Right cardiac atrium (tissue), 5 donors: ENCODE measurements at places on chromosomes 13 and 19. TPM values are rescaled to one million over a fixed set of nuclear protein-coding genes. Genes with fewer than 3 reads are reported as not detected.
A peak's percentile ranks its signal among the peaks of the same experiment; 100 is the strongest.

GRCh38 chr19:45515081-45515624 is 7.9 kb downstream of the VASP start:
- DNase-seq = peak; percentile 56

DNA sequence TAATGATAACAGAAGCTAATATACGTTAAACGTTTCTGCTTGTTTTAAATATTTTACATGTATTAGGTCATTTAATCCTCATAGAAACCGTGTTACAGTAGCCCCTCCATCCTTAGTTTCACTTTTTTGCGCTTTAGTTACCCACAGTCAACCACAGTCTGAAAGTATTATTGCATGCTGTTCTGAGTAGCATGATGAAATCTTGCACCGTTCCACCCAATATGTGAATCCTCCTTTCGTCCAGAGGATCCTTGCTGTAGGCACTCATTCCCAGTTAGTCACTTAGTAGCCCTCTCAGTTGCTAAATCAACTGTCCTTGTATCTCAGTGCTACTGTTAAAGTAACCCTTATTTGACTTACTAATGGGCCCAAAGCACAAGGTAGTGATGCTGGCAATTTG is 257.8 kb downstream of the ENOX1 start:
- no peak for DNase-seq

DNA sequence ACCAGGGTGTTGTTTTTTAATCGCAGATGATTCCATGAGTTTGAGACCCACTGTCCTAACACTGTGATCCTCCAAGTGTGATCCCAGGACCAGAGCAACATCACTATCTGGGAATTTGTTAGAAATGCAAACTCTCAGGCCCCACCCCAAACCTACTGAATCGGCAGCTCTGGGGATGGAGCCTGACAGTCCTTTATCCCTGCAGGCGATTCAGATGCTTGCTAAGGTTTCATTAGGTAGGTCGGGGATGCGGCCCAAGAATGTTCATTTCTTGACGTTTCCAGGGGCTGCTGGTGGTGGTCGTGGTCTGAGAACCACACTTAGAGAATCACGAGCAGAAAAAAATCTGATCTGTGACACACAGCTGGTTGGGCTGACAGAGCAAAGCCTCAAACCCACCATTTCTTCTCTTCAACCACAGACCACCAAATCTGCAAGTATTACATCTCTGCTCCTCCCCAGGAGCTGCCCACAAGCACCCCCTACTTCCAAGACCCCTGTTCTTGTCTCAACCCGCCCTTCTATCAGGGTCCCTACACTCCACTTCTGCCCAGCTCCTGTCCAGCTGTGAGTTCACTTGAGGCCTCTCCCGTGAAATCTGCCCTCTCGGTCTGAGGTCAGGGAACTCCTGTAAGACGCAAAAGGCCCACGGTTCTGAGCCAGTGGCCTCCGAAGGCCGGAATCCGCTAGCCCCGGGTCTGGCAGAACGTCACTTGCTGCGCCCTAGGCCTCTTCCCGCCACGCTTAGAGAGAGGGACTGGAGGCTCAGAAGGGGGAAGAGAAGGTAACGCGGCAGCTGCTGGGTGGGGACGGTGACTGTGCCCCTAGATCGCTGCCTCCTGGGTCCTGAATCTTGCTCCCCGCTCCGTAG is 1.1 kb upstream of the FARP1 start:
- no peak for DNase-seq

GRCh38 chr19:12886651-12886968 is 391 bp downstream of the KLF1 start:
- no peak for DNase-seq

Gene GFY
- total RNA-seq = not detected

DNA sequence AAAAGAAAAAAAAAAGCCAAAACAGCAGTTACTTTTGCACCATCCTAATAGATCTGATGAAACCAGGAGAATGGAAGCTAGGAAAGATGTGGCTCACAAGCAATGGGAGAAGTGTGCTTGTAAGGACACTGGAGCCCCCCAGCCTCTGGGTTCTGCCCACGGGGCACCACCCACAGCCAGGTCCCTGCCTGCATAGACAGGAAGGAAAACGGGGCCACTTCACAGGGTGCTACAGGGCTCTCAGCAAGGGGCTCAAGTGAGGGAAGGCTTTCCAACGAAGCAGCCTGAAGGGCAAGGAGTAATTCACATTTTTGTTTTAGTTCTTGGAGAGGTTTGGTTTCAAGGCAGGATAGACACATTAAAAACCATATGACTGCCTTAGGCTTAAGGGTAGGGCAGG is 42.7 kb downstream of the BRD4 start:
- no peak for DNase-seq

- DNase-seq = no peak
These were observed 554.1 kb downstream of the KCTD12 start for GRCh38 chr13:76331943-76332712.
